ENCODE measurements at places on chromosomes 13 and 19.

DNA sequence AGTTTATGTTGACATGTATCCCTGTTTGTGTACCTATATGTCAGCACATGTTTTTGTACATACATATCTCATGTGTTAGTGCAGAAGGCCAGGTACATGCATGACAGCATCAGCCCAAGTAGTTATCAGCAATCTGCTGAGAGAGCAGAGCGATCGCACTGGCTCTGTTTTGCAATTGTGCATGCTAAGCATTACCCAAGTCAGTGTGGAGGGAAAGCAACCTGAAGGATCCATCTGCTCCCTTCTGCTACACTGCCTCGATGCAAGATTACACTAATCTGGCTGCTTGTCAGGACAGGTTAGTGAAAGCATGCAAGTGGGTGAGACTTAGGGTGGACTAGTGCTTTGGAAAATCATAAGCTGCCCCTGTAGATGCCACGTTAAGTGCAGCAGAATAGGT lies 211.8 kb downstream of the PCCA start:
- DNase-seq, result no peak

GRCh38 chr19:8158411-8159074 lies 9.2 kb upstream of the FBN3 start:
- DNase-seq, result peak; percentile 21

GRCh38 chr13:45907503-45907902 lies 56.0 kb upstream of the SIAH3 start:
- no peak for DNase-seq

DNA sequence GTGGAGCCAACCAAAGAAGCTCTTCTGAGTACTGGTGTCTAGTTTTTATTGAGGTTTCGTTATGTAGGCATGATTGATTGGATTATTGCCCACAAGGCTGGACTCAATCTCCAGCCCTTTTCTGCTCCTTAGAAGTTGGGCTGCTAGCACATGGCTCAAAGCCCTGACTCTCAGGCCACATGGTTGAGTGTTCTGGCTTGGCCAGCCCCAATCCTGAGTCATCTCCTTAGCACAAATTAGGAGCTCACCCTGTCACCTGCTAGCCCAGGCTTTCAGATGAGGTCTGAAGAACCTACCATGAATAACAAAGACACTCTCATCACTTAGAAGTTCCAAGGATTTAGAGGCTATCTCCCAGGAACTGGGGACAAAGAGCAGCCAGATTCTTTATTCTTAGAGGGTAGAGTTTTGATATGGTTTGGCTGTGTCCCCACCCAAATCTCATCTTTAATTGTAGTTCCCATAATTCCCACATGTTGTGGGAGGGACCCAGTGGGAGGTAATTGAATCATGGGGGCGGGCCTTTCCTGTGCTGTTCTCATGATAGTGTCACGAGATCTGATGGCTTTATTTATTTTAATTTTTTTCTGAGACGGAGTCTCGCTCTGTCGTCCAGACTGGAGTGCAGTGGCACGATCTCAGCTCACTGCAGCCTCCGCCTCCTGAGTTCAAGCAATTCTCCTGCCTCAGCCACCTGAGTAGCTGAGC lies 11.3 kb downstream of the DPY19L3 start:
- no peak for DNase-seq

DNA sequence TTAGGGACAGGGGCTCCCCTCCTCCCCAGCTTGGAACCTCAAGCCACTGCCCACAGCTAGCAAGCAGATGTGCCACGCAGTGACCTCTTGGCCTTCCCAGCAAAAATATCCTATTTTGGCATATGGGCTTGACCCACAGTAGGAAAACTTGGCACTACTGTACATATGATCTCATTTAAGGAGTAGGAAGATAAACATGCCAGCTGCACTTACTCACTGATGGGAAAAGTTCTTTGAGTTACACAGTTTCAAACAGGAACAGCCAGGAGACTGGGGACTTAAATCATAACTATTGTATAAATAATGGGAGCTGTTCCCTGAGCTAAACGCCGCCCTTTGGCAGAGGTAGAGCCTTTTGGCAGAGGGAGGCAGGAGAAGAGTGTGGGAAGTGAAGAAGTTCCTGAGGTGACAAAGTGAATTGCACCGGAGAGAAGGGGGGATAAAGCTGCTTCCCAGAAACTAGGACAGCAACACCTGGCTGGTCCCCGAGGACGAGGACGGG lies 6.1 kb downstream of the SACS start:
- no peak for DNase-seq

- DNase-seq, result peak; percentile 68
Measured at GRCh38 chr19:47186446-47187334, 44.3 kb downstream of the BBC3 start.

GRCh38 chr13:102369302-102369701 lies 32.5 kb downstream of the FGF14 start:
- DNase-seq, result no peak

DNA sequence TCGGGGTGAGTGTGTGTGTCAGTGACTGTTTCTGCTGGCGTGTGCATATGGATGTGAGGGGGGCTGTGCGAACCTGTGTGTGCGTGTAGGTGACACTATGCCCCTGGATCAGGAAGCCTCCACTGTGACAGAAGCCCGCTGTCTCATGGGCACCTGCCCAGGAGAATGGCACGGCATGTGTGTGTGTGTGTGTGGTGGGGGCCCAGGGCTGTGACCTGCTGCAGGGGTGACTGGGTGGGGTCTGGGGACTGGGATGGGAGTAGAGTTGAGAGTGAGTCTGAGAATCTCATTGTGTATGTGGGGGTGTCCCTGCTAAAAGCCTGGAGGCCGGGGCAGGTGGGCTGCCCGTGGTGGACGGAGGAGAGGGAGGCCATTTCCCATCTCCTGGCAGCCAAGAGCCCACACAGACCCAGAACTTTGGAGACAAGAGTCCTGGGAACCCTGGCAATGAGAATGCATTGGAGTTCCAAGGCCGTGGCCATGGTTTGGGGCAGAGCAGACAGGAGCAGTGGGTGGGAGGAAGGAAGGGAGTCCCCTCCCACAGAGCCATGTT lies 6.4 kb upstream of the TPM4 start:
- no peak for DNase-seq

GRCh38 chr19:51490676-51491075 lies 10.9 kb downstream of the SIGLEC12 start:
- no peak for DNase-seq

DNA sequence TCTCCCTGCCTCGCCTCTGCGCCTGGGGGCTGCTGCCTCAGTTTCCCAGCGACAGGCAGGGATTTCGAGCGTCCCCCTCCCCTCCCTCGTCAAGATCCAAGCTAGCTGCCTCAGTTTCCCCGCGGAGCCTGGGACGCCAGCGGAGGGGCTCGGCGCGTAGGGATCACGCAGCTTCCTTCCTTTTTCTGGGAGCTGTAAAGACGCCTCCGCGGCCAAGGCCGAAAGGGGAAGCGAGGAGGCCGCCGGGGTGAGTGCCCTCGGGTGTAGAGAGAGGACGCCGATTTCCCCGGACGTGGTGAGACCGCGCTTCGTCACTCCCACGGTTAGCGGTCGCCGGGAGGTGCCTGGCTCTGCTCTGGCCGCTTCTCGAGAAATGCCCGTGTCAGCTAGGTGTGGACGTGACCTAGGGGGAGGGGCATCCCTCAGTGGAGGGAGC lies 722 bp upstream of the ICAM1 start:
- peak; percentile 48 for DNase-seq

DNA sequence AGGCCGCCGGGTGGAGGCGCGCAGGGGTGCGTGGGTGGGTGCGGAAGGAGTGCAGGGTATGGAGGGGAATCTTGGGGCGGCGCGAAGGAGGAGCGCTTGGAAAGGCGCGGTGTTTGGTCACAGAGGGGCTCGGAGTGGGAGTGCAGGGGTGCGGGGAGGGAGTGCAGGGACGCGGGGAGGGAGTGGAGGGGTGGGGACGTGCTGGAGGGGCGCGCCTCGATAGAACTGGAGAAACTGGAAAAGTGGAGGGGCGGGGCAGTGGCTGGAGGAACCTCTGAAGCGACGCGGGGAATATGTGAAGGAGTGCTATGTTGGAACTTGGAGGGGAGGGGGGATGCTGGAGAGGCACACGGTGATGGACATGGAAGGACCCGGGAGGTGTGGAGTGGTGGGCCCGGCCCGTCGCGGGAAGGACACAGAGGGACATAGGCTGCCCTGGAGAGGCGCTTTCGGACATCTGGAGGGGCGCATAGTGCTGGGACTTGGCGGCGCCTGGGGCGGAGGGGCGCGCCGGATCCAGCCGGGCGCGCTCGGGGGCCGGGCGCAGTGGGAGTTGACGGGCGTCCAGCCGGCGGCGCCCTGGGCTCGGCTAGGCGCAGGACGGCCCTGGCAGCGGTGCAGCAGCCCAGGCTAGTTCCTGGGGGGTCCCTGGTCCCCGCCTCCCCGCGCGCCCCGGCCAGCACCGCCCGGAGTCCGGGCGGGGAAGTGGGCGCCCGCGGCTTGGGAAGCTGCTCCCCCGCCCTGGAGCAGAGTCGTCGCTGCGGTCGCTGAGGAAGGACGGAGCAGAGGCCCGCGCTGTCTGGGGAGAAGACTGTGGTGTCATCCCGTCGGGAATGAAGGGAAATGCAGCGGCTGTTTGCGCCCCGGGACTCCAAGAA lies 20.8 kb upstream of the SGCG start:
- DNase-seq, result no peak
